ENCODE measurements at places on chromosomes 2 and 18.

DNA sequence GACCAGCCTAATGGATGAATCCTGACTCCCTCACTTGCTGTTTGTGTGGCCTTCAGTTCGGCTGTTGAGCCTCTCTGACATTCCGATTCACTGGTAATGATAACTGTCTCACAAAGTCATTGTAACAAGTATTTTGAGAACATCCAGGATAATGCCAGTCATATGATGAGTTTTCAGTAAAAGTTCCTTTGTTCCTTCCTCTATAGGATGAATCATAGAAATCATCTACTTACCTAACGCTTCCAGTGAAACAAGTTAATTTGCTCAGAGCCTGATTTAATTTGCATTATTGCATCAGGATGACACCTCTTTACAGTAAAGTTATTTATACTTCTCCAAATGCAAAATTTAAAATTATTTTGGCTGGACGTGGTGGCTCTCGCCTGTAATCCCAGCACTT lies 32.0 kb downstream of the RAB31 start:
- DNase-seq: no peak

GRCh38 chr2:232386740-232387450 lies 8.3 kb downstream of the ALPP start:
- DNase-seq: no peak

GRCh38 chr2:16393500-16394071 lies 272.0 kb downstream of the CYRIA start:
- no peak for DNase-seq

GRCh38 chr2:99153921-99154604 lies 679 bp downstream of the TSGA10 start:
- DNase-seq: no peak

DNA sequence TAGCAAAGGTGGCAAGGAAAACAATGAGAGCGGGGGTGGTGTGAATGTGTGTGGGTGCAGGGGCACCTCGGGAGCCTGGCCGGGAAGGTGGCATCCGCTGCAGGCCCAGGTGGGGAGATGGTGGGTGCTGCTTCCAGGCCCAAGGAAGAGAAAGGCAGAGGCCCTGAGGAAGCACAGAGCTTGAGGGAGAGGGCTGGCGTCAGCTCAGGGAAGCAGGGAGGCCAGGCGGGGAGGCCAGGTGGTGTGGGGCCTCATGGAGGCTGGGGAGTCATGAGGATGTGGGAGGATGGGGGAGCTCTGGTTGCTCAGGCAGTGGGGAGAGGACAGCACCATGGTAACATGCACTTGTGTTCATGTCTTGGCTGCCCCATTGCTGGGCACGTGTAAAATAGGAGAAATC lies 43.3 kb downstream of the AGAP1 start:
- DNase-seq: no peak

- DNase-seq: no peak
These were observed 5.0 kb upstream of the DNPEP start for GRCh38 chr2:219392754-219393153.

DNA sequence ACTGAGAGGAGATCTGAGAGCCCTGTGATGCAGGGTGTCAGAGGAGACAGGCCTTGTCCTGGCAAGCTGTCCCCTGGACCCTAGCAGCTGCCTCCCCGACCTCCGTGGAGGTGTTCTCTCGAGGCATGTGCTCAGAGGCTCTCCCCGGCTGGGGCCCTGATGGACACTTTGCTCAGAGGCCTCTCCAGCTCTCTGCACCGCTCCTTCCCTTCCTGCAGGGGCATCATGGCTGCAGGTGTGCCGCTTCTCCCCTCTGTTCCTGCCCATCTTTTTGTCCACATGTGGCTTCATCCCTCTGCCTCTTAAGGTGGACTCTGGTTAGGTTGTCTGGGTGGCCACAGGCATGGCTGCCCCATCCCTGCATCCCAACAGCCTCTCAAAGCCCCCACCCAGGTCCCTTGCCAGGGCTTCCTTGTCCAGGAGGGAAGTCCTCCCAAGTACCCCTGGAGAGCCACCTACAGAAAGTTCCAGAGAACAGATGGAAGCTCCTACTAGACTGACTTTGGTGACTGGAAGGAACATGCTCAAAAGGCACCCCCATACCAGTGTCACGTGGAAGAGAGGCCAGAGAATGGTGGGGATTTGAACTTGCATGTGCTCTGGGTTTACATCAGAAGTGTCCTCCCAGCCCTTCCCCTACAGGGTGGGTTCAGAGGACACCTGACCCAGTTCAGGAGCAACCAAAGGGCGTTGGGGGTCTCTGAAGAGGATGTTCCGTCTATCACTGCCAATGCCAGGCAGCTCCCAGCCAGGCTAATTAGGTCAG lies 120.4 kb downstream of the KLHL29 start:
- no peak for DNase-seq

DNA sequence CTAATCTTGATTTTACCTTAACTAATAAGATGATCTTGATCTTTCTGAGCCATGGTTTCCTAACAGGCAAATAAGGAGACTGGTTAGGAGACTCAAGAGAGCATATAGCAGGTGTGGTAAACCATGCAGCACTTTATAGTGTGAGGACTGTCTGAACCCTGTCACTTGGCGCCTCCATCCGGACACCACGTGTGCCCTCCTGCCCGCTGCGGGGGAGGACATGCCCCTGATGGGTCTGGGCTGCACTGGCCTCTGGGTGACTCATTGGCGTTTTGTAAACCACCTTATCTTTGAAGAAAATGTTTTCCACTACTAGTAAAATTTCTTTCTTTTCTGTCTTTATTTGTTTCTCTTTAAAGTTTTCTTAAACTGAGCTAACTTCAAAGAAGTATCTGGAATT lies 131.1 kb downstream of the FMNL2 start:
- DNase-seq: no peak

DNA sequence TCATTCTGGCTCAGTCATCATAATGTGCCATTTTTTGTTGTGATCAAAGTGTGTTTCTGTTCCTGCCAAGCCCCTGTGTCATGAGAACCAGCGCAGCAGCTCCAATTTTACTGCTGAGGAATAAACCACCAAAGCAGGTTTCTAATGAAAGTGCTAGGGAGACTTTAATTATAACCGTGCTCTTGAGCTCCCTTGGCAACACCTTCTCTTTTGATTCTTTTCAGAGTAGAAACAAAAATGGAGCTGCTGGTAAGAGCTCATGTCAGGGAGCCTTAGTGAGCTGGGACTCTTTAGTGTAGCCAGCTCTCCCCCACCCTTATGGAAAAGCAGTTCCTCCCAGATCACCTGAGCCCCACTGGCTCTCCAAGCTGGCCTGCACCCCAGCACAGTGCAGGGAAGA lies 74.3 kb downstream of the LYPD1 start:
- no peak for DNase-seq

GRCh38 chr2:159907909-159908308 lies 109.9 kb upstream of the CD302 start:
- DNase-seq: no peak

DNA sequence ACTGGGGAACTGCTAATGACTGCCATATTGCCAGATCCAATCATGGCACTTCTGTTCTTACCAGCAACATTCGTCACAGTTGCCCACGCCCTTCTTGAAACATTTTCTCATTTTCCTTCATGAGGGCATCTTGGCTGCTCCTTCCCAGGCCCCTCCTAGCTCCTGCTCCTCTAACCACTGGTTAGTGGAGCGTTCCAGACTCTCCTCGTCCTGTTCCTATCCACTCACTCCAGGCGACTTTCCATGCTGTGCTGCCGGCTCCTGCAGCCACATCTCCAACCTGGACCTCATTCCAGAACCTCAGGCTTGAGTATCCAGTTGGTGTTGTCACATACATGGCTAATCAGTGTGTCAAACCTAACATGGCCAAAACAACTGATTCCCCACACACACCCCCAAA lies 1.3 kb upstream of the ADI1 start:
- no peak for DNase-seq

- no peak for DNase-seq
These were observed 1098.7 kb upstream of the FANCL start for GRCh38 chr2:59339837-59340207.

DNA sequence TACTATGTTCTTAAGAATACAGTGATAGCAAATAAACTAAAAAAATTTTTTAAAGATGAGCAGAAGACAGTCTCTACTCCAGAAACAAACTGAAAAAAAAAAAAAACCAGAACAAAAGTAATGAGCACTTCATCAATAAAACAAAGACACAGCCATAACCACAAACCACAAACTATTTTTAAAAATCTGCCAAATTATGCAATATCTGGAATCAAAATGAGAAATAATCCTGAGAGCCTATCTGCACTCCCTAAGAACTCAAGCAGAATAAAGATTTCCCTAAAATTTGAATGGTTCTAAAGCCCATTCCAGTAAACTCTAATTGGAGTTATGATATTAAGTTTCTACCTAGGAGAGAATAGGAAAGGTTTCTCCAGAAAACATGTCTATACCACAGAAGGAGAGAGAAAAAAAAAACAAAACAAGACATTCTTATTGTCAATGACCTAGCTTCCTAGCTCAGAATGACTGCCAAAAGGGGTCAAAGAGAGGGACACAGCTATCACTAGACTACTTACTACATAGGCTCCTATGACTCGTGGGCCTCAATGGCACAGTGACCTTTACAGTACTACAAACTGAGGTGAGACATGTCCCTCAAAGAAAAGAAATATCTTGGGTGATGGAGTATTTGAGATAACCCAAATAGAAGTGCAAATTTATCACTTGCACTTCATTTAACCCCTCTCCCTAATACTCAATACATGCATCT lies 262.8 kb downstream of the ZEB2 start:
- no peak for DNase-seq

GRCh38 chr2:112074506-112074905 lies 19.4 kb downstream of the TMEM87B start:
- no peak for DNase-seq

GRCh38 chr2:165629776-165630175 lies 160.3 kb downstream of the CSRNP3 start:
- no peak for DNase-seq

GRCh38 chr18:48694295-48694694 lies 155.5 kb downstream of the CTIF start:
- no peak for DNase-seq

DNA sequence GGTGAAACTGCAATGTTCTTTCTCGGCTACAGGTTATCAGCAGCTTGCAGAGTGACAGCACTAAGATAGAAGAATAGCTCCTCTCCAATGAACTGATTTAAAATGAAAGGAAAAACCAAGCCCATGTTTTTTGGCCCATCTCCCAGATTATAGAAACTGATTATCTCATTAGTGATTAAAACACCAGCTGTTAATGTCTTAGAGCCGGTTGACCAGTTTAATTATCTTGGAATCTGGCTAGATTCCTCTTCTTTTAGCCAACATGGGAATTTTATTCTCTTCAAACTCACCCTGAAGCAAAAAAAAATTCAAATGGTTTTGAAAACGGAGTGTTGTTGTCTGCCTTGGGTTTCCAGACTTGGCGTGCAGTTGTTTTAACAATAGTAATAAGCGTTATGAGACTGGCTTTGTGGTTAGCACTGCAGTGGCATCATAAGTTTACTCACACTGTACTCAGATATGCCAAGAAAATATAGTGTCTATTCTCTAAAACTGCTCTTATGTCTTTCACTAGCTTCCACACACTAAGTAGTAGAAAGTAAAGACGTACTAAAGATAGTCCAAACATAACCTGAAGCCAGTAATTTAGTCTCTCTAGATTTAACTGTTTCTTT lies 665.3 kb downstream of the STK39 start:
- no peak for DNase-seq

- no peak for DNase-seq
These were observed 55.5 kb downstream of the INHBB start for GRCh38 chr2:120401275-120402066.

- DNase-seq: no peak
These were observed 226.1 kb upstream of the TPO start for GRCh38 chr2:1187189-1187588.

GRCh38 chr2:216170076-216170763 lies 61.1 kb downstream of the XRCC5 start:
- DNase-seq: no peak

GRCh38 chr2:126882181-126882580 lies 16.5 kb upstream of the TEX51 start:
- DNase-seq: no peak

GRCh38 chr18:26930630-26931029 lies 65.1 kb upstream of the AQP4 start:
- DNase-seq: no peak

DNA sequence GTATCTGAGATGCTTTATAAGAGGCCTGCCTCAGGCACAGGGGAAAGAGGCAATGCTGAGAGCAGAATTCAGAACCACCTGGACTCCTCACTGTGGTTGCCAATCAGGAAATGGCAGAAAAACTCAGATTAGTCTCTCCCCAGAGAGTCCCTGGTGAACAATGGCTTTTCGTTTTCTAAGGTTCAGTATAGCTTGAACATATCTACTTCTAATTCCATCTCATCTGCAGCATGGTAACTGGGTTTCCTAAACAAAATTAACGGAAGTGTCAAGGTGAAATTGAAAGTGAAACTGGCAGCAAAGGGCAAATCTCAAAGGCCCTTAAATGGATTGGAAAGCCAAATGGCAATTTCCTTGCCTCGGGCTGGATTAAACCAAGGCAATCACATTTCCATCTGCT lies 480.2 kb upstream of the ACVR2A start:
- no peak for DNase-seq

DNA sequence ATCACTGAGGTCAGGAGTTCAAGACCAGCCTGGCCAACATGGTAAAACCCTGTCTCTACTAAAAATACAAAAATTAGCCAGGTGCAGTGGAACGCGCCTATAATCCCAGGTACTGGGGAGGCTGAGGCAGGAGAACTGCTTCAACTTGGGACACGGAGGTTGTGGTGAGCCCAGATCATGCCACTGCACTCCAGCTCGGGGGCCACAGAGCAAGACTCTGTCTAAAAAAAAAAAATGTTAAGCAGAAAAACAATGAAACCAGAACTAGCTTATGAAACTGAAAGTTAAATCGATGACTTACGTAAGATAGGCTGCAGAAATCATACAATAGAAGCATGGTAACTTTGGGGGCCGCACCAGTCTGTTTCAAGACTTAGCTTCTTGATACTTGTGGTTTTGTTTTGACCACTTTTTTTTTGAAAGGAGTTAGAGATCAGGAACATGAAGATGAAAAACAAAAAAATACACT lies 6.2 kb upstream of the GPR155 start:
- no peak for DNase-seq

DNA sequence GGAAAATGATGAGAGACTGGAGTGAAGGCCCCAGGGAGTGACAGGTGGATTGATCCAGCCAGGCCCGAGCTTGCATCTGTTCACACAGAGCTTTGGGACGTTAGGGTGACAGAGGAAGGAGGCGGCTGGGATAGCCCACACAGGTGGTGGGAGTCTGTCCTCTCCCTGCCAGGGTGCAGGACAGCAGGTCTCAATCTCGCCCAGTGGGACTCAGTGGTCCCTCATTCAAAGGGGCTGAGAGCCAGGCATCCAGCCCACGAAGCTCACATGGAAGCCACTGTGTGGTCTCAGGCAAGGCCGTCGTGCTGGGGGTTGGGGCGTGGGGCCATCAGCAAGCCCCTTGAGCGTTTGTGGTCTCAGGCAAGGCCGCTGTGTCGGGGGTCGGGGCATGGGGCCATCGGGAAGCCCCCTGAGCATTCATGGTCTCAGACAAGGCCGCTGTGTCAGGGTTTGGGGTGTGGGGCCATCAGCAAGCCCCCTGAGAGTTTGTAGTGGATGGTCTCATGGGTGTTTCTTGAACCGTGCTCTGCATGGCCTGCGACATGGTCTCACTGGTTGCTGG lies 8.3 kb downstream of the KCNG2 start:
- no peak for DNase-seq

Measured in HFF-Myc (cell line).